ENCODE measurements at places on chromosomes 2 and 18.

GRCh38 chr2:238994876-238995275, 147.0 kb downstream of the TWIST2 start:
- DNase-seq: no peak

DNA sequence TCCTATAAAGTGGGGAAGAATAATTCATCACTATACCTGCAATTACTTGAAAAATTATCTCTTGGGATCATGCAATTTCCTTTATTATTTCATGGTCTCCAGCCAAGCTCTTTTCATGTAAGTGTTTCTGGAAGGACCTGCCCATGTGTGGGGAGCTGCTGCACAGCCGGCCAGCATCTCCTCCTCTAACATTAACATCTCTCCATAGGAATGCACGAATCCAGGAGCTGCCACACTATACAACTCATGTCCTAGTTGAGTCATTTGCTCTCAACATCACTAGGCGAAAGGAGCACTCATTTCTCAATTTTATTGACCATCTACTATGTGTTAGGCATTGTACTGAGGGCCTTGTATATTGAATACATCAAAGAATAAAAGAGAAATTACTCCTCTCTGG, 144.3 kb upstream of the ERBB4 start:
- DNase-seq: no peak

GRCh38 chr2:96893289-96894150, 23.6 kb upstream of the SEMA4C start:
- no peak for DNase-seq

DNA sequence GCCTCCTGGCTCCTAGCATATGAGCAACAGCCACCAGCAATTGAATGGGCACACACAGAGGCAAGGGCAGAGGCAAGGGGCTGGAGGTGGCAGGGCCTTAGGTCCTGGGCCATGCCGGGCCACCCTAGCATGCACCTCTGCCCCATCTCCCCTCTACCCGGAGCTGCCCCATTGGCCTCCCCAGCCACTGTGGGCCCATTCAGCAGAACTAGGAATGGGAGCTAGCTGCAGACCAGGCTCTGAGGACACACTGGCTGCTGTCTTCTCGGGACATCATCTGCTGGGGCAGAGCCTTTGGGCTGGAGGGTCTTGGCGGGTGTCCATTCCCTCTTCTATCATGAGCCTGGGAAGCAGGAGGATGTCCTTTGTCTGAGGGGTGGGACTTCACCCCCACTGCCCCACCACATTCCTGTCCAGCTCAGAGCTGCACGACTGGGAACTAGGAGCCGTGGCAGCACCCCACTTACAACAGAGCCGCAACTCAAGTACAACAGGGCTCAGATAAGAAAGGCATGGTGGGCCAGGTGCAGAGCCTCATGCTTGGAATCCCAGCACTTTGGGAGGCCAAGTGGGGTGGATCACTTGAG, 800 bp downstream of the VIL1 start:
- DNase-seq: no peak

DNA sequence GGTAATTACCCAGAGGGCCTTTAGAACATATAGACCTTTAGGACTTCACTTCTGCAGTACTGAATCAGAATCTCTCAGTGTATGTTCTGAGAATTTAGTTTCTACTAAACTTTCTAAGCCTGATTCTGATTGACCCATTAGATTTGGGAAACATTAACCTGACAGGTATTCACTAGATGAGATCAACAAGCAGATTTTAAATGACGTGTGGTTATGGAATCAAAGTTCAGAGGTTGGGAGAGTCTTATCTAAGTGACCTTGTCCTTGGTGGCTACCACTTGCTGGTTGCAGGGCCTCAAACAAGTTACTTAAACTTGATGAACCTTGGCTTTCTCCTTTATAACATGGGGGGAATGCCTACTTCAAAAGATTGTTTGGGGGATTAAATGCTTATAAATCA, 198.7 kb downstream of the PDE11A start:
- no peak for DNase-seq

DNA sequence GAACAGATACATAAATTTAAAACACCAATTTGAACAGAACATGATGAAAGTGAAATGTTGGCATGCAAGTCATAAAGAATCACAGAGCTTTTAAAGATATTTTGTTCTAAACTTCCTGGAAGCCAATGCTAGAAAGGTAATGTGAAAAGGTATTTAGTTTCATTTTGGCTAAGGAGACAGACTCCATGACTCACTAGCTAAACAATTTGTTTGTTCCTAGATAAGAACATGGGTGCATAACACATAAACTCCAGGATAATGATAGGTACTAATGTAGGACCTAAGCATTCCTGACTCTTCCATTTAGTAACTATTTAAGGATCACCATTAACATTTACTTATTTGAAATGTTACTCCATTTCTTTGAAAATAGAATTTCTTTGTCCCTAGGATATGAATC, 292.5 kb upstream of the CNTNAP5 start:
- DNase-seq: no peak
